ENCODE measurements at places on chromosomes 1 and 21.

DNA sequence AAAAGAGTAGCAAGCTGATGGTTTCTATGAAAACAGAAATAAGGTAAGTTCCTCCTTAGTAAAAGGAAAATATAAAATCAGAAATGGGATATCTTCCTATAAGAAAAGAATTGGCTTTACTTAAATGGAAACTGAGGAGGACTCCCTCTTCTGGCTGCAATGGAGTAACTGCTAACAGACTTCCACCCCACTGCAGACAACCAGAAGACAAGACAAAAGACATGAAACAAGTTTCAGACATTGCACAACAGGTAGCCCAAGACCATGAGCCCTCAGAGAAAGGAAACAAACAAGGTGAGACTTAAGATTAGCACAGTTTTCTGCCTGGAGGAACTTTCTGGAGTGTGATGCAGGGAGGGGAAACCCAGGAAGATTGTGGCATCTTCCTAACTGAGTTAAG, 17.0 kb upstream of the OLFML2B start:
- DNase-seq: no peak

DNA sequence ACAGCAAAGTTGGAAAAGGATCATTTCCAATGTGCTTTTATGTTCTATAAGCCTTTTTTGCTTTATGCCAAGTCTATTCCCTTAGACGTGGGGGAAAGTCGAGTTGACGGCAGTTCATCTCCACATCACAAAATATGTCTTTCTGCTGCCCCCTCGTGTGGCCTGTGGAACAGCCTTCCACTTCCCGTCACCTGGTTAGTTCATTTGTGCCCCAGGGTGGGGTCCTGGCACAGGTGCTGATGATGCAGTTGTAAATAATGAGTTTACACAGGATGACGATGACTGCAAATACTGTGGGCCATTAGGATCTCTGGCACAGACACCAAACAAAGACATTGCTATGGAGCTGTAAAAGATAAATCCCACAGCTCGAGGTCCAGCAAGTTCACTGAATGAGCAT, 10.0 kb upstream of the OTUD3 start:
- no peak for DNase-seq

DNA sequence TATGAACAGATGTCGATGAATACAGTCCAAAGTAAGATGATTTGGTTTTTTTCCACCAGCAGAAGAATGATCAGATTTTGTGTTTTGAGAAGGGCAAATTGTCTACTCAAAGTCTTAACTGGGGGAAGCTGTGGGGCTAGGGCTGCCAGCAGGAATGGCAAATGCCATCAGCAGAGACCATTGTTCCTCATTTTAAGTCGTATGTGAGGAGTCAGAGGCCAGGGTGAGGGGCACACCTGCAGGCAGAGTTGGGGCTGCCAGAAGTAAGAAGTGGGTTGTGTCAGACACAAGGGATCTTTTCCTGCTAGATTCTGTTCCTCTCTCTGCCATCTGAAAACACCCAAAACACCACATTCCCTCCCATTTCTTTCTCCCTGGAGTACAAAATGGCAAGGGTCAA, 8.7 kb downstream of the PARK7 start:
- no peak for DNase-seq

GRCh38 chr1:202237052-202237451, 43.5 kb downstream of the LGR6 start:
- peak; percentile 91 for DNase-seq

DNA sequence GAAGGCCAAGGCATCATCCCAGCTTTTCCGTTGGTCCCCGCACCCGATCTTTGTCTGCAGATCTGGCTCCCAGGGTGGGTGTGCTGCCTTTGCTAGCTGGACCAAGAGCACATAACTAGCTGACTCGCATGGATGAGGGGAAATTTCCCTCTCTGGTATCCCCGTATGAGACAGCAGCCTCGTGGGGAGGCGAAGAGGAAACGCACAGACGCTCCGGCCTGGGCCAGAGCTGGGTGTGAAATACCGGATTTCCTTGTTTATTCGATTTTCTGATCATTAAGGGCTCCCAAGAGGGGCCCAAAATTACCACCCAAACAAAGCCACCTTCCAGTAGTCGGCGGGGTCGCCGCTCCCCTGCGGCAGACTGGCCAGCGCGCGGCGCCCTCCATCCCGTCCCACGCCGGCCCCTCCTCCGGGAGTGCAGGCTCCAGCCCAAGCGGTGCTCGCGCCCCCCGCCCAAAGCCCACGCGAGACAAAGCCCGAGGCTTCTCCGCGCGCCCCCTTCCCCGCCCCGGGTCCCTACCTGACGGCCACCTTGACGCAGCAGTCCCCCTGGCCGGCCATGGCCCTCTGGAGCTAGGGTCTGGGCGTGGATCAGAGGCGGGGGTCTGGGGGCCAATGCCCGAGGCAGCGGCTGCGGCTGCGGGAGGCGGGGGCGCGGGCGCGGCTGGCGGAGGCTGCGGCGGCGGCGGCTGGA, 546 bp downstream of the KIF21B start:
- DNase-seq: no peak
